CD4-positive, alpha-beta T cell treated with Interferon gamma for 1 hour (primary cell): ENCODE measurements at places on chromosomes 3 and 15.
A peak's percentile ranks its signal among the peaks of the same experiment; 100 is the strongest.

GRCh38 chr3:112002096-112002971, 3.6 kb downstream of the TAGLN3 start:
- no peak for DNase-seq

DNA sequence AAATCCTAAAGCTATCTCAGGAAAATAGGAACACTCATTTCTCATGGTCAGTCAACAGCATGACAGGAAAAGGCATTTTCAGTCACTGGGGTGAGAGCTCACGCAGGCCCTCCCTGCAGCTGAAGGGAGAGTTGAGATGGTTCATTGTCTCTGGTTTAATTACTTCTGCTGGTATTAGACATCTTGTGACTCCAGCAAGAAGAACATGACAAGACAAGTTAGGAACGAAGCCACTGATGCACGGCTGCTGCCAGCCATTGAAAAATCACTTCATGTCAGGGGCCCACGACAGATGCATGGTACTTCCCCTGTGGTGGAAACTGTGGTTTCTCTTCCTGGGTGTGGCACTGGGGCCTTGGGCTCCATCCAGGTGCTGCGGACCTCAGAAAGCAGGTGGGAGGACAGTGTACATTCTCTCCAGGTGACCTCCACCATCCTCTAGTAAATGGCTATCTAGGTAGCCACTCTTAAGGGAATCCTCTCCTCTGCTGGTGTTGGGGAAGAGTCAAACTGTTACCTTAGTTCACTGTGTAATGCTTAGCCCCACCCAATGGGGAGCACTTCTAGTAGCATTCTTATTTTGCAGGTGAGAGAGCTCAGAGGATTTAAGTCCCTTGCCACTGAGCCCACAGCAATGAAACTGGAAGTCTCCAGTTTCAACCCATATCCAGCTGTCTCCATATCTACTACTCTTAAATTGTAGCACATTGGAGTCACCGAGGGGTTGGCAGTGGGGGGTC, 274.2 kb downstream of the LRTM1 start:
- no peak for DNase-seq

DNA sequence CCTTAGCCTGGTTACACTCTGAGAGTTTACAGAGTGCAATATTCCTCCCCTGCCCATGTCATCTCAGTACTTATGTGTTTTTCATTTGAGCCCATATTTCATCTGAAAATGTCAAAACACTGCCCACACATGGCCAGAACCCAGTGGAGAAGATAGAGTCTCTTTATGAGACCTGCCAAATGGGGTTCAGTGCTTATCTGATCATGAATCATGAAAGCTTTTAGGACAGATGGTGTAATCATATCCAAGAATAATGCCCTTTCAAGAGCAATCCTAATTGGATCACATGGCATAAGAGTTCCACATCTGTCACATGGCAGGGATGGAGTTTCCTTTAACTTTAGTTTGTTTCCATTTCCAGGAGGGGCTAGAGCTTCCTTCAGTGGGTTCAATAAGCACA, 77.2 kb upstream of the AGBL1 start:
- DNase-seq: no peak

DNA sequence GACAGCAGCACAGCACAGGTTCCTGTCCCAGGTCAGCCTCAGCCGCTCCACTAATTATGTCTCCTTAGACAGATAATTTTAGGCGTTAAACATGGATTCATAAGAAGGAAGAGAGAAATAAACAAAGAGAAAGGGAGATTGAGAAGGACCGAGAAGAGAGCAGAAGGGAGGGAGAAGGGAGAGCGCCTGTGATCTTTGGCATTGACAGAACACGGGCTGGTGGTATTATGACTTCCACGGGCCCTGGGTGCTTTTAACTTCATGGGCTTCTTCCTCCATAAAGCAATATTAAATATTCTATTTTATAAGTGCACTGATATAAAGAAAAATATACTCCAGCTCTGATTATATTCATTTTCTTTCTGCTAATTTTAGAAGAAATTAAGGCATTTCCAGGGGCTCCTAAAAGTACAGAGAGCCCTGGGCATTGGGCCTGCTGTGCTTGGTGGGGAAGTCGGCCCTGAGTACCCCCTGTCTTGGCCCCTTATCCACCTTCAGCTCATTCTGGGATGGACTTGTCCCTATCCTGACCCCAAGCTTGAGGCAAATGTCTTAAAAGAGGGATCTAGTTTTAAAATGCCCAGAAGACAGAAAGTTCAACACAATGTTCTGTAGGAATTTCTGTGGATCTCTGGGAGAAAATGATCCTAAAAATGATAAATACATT, 135.3 kb downstream of the MEX3B start:
- DNase-seq: no peak

DNA sequence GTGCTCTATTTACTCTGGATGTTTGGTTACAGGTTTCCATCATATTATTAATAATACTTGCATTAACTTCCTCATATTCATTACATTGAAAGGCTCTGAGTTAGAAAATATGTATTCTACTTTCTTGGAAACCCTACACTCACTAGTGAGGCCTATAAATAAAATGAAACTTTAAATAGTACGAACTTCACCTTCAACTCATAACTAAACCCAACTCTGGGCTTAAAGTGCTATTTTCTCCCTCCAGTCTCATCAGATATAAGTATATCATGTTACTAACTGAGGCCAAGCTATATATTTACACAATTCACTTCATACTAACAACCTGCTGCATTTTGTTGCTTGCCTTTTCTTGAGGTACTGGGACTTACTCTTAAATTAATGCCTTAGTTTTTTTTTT, 306.7 kb downstream of the TIGIT start:
- no peak for DNase-seq

DNA sequence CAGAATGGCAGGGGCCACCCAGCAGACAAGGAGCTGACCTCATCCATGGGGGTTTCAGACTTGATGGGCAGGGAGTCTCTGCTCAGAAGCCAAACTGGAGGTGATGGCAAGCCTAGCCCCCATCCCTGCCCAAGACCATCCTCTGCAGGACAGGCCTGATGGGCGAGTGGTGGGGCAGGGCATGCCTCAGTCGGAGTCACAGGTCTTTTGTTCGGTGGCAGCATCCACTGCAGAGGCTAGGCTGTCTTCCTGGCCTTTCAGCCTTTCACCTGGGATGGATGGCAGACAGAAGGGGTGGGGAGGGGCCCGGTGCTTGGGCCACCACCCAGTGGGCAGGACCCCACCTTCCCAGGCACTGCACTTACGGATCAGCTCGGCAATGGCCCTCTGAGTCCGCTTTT, 44.4 kb downstream of the PTH1R start:
- DNase-seq: no peak

GRCh38 chr3:43298292-43298691, 12.0 kb downstream of the SNRK start:
- no peak for DNase-seq

GRCh38 chr3:11774296-11774877, 72.3 kb downstream of the TAMM41 start:
- DNase-seq: no peak

DNA sequence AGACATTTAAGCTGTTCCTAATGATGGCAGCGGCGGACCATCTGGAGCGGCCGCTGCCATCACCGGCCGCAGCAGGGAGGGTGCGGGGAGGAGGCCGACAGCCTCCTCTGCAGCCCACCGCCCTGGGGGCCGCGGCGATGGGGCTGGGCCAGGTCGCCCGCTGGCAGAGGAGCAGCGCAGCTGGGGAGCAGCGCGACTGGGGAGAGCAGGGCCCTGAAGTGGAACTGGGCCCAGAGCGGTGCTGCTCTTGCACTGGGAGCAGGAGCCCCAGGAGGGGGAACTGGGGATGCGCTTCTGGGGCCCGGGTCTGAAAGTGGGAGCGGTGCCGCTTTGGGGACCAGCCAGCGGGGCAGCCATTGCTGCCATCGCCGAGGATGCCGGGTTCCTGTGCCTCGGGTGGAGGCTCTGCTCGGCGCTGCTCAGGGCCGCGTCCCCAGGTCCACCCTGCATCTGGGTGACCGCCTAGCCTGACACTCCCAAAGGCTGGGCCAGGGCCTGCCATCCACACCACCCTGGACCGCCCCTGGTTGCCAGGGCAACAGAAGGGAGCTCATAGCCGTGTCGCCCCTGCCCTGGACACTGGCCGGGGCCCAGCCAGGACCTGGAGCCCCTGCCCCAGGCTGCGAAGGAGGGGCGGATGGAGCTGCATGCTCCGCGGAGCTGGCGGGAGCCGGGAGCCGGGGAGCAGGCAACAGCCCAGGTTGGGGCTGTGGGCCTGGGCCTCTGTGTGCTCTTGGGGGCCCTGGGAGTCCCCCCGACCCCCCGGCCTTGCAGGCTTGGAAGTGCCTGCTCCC, 15.5 kb upstream of the PLA2G4E start:
- DNase-seq: no peak

DNA sequence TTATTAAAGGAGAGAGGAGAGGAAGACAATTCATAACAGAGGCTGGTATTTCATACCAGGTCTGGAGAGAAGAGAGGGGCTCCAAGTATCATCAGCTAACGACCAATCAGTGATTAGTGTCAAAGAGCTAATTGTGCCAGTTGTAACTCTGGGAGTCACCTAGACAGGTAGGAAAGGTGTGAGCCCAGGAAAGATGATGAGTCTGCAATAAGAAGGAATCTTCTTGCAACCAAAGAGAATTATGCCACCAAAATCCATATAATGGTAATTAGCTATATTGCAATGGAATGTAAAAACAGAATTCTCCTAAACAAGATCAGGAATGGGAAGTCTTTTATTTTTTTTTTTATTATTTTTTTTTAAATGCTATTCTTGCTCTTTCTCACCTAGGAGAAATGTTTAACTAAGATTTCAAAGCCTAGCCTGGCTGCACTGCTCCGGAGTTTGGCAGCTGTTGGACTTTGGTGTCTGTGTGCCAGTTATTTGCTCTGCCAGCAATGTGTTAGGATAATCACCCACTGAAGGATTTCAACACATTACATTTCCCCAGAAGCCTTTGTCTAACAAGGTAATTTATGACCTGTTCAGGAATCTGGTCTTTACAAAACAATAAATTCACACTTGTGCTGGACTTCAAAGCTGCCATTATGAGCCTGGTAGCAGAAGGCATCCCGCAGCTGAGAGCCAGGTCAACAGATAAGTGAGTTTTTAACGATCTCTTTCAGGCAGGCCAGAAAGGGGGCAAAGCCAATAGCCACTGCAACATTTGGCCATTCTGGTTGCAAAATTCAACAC, 89.4 kb downstream of the FOXB1 start:
- DNase-seq: no peak

- DNase-seq: no peak
Observed at GRCh38 chr15:68231102-68231818, 1.7 kb upstream of the CLN6 start.

GRCh38 chr3:179098388-179099077, 26.9 kb upstream of the ZMAT3 start:
- no peak for DNase-seq

GRCh38 chr3:60216462-60217075, 1034.7 kb downstream of the FHIT start:
- DNase-seq: no peak

- DNase-seq: no peak
Observed at GRCh38 chr3:164852866-164853265, 225.4 kb downstream of the SI start.

DNA sequence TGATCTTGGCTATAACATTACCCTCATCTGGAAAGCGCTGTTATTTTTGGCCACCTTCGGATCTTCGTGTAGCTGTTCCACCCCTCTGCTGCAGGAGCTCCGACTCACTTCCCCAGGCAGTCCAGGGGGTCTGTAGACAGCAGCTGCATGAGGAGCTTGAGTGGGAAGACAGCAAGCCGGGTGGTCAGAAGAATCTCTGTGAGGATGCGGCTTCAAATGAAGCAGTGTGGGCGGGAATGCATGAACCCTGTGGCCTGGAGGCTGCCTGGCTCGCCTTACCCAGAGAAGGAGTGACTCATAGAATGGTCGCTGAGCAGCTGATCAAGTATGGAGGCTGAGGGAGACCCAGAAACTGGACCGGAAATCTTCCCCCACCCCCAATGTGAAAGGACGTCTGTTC, 45.2 kb upstream of the NR2F2 start:
- no peak for DNase-seq

- peak; percentile 7 for DNase-seq
Observed at GRCh38 chr15:29821416-29822099, 710 bp downstream of the TJP1 start.

GRCh38 chr15:67198157-67198754, 56.2 kb downstream of the AAGAB start:
- DNase-seq: no peak

- peak; percentile 26 for DNase-seq
Observed at GRCh38 chr3:43194490-43195114, 88.7 kb upstream of the POMGNT2 start.

- DNase-seq: no peak
Observed at GRCh38 chr3:191314109-191314728, 15.0 kb upstream of the CCDC50 start.

GRCh38 chr3:278300-279064, 81.9 kb downstream of the CHL1 start:
- DNase-seq: peak; percentile 38

DNA sequence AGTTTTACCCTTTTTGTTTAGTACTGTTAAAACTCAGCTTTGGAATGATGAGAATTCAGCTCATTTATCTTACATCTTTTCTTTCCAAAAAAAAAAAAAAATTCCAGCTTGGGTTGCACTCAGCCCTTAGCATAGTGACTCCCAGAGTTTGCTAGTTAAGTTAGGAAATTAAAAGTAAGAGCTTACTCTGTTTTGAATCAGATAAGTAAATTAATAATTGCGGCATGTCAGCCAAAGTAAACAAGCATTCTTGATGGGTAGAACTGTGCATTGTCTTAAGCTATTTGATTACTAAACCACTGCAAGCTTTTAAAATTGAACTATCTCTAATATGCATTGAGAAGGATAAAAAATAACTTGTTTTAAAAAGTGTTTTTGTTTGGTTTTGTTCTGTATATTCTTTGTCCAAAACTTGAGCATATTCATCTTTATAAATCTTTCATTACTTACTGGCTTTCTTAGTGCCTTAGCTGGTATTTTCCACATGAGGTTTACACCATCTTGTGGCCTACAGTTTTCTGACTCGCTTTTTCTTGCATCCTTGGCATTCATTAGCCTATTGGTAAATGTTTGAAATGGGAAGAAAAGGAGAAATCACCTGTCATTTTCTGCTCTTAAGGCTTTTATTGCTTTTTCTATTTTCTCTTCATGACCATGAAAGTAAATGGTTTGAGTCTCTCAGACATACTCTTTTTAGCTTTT, 107.6 kb downstream of the FILIP1L start:
- no peak for DNase-seq

DNA sequence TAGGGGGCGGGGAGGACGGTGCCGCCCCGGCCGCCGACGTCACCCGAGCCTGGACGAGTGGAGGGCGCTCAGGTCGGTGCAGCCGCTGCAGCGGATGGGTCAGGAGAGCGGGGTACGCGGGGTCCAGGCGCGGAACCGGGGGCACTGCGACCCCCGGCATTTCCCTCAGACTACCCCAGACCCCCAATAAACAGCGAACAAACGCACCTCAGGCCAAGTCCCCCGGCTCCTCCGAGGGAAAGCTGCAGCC, 78.9 kb downstream of the IQSEC1 start:
- no peak for DNase-seq
